ENCODE measurements at places on chromosomes 4 and X.

DNA sequence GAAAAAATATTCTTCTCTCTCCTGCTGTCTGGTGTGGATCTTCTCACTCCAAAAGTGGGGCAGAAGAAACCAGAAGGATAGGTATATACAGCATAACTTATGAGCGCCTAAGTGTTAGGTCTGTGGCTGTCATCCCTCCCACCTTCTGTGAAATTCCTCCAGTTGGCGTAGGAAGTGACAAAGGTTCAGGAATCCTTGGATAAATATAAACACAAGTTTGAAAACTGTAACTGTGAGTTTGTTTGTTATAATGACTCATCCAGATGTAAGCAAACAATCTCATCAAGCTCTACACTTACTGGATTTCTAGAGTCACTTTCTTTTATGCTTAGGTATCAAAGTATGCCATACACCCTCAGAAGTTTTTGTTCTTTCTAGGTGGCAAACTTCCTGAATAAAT, 405.2 kb downstream of the FAT4 start:
- no peak for DNase-seq

DNA sequence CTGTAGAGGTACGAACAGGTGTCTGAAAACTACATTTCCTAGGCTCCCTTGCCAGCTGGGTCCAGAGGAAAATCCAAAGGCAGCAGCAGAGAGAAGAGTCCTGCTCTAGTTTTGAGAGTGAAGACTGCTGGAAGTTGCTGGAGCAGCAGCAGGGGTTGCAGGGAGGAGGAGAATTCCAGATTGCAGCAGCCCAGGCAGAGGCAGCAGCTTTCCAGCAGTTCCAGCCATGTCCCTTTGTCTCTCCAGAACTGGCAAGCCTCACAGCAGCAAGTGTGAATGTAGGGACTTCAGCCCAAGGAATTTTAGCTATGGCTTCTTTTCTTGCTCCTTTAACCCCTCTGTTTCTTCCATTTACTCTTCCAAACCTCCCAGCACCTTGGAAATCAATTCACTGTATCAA, 24.1 kb upstream of the STIM2 start:
- DNase-seq, result no peak

DNA sequence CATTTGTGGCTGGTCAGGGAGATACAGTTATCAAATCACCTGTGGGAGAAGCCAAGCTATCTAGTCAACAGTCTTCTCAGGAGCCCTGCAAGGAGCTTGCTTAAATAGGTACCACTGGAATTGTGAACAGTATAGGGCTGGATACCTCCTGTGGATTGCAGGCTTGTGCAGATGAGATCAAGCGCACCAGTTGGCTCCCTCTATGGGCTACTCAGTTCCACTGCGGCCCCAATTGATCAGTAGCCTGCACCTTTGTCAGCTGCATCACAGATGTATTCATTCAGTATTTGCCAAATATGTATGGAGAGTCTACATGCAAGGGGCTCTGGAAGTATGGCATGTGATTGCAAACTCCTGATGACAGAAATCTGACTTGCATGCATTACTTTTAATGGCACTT, 28.6 kb downstream of the TEX13A start:
- no peak for DNase-seq

GRCh38 chrX:123408821-123409737, 225.0 kb downstream of the GRIA3 start:
- DNase-seq, result no peak

DNA sequence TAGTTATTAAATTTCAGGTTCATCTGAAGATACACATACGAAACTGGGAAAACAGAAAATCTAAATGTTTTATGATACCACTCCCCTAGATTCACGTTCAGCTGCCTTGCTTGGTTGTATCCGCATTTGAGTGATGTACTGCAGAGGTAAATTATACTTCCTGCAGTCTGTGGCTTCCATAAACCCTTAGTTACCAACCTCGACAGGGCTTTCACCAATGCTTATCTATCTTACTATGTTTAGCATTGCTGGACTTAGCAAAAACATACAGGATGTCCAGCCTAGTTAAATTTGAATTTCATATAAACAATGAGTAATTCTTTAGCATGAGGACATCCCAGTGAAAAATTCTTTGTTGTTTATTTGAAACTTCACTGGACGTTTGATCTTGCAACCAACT, 108.8 kb downstream of the TMA16 start:
- DNase-seq, result no peak

GRCh38 chr4:37758226-37758625, 68.3 kb upstream of the PGM2 start:
- no peak for DNase-seq
